H1 (cell line): ENCODE measurements at places on chromosomes 6 and 20. TPM values are rescaled to one million over a fixed set of nuclear protein-coding genes. Genes with fewer than 3 reads are reported as not detected.

DNA sequence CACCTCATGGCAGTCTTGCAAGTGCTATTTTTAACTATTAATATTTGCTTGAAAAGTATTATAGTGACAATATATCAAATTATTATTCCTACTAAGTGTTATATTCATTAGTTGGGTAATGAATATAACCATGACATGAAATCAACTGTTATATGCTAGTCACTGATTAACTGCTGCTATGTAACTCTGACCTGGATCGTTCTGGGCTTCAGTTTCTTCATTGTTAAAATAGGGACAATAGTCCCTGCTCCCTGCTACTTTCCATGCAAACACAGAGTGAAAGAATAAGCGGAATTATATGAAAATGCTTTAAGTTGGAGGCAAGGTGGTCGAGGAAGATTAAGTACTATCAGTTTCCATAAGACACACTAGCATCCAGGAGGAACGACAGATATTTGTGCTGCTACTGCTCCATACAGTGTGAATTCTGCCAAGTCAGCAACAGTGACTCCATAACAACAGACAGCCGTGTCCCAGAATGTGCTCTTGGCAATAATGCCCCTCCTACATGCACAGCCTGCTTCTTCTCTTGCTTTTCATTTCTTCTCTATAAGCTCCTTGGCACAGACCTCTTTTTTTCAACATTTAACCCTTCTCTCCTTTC, 107.2 kb downstream of the CHD6 start:
- no peak for DNase-seq

- no peak for DNase-seq
Observed at GRCh38 chr6:76124018-76124417, 51.6 kb upstream of the IMPG1 start.

DNA sequence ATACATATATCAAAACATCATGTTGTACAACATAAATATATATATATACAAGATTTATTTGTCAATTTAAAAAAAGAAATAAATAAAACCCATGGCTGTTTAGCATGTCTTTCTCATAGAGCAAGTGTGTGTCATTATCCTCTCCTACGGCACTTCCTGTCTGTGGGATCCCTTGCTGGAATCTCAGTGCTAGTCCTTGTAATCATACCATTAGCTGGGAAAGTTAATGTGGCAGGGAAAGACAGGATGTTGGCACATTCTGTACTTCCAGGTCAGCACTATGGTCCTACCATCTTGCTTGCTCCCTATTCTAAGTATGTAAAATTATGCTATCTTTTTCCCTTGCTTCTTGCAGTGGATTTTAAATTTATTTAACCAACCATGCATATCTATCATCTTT, 9.5 kb upstream of the SLC17A3 start:
- no peak for DNase-seq

GRCh38 chr6:19838442-19839236, 1.5 kb downstream of the ID4 start:
- DNase-seq = peak; percentile 75

DNA sequence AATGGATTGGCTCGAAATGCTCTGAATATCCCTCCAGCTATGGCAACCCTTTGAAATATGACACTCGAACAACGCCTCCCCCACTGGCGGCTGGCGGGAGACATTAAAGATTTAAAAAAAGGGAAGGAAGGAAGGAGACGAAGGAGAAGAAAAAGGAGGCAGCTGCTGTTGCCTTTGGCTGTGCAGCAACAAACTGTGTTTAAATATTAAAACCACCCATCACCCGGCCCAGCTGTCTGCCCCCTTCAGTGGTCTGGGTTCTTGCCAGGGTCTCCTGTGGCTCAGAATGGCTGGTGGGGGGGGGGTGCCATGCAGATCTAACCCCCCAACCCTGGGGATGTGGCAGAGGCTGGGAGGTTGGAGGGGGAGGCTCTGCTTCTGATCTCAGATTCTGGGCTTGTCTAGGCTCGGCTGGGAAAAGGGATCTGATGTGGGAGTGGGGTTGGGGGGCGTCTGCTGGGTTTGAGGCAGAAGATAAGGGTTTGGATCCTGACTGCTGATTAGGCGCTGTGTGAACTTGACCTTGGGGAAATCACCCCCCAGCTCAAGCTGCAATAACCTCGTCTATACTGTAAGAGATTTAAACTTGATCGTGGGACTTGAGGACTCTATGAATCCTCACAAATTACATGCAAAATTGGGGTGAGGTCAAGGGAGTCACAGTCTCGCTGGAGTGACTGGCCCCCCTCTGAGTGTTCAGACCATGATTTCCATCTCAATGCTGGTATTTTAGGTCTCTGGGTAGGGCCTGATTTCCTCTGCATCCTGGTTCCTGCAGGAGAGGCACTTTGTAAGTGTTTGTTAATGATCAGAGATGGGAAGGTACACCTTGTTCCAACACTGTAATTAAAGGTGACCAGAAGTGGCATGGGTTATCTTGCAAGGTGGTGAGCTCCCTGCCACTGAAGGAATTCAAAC, 40.3 kb upstream of the BLCAP start:
- DNase-seq = no peak

- DNase-seq = no peak
Observed at GRCh38 chr6:41257369-41258195, 28.9 kb downstream of the TREM1 start.

GRCh38 chr6:28606424-28607391, 81.0 kb downstream of the GPX5 start:
- no peak for DNase-seq

GRCh38 chr6:47653706-47654105, 44.7 kb upstream of the ADGRF4 start:
- DNase-seq = no peak

DNA sequence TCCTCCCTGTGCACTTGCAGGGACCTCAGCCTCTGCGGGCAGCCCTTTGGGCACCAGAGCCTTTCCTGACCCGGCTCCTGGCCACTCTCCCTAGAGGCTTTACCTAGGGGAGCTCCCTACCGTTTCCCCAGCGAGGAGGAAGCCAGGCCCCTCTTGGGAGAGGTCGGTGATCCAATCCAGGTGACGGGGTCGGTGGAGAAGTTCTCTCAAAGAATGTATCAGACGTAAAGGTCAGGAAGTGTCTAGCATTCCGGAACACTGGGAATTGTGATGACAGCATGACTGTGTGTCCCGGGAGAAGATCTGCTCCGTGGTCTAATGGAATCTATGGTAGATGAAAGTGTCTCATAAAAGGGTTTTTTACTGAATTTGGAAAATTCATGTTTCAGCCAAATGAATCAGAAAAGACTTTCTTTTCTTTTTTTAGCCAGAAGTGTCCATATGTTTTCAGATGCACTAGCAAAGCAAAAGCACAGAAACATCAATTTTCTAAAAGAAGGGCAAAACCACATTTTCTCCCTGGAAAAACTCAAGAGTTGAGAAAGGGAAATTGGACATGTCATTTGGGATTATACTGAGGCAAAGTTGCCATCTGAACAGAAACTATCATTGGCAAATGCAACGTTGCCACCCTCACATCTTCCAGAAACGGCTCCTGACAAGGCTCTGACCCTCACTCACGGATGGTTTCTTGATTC, 289.4 kb downstream of the THBS2 start:
- DNase-seq = no peak

DNA sequence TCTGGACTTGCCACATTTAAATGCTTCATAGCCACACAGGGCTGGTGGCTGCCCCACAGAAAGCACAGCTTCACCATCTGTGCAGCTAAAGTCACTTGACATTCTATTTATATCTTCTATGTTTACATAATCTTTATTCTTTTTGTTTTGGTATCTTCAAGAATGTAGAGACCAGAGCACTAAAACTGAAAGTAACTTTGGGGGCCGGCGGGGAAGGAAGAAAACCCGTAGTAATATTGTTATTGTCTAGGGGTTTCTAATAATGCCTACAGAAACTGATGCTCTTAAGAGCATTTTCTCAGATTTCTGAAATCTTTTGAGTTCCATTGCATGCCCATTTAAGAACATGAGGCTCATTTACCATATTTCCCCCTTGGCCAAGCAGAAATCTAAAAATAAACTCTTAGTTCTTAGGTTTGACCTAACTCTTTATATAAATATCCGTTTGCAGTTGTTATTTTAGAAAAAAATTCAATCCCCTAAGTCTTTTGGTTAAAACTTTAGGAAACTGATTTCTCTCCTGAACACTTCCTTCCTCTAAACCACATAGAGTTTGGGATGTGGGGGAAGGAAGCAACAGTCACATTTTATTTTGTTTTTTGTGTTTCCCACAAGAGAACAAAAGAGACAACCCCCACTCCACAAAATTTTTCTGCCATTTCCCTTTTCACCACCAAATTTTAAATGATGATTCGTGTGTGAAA, 207.6 kb downstream of the OGFRL1 start:
- no peak for DNase-seq

- no peak for DNase-seq
Observed at GRCh38 chr6:95991906-95992305, 23.9 kb upstream of the FUT9 start.

The TFAP2A gene
- 0.10 TPM in 1 of 2 replicates, not detected in the other for total RNA-seq

The SLC13A3 gene
- 9.4 and 9.8 TPM in 2 replicates for total RNA-seq

The SNAP25 gene
- 0.52 and 0.69 TPM in 2 replicates for total RNA-seq

The MACROD2 gene
- total RNA-seq = 2.9 and 3.9 TPM in 2 replicates

The HCRTR2 gene
- total RNA-seq = 0.19 TPM in 1 of 2 replicates, not detected in the other

The PHACTR3 gene
- 0.13 TPM in 1 of 2 replicates, not detected in the other for total RNA-seq

The GCLC gene
- 52.9 and 54.0 TPM in 2 replicates for total RNA-seq
